ENCODE measurements at places on chromosomes 13 and 19.

GRCh38 chr19:489418-490196, 6.7 kb upstream of the MADCAM1 start:
- no peak for DNase-seq

GRCh38 chr13:27168086-27168485, 3.5 kb downstream of the USP12 start:
- DNase-seq = no peak

GRCh38 chr19:40421993-40422747, 3.6 kb downstream of the SERTAD1 start:
- DNase-seq = no peak

GRCh38 chr19:49585023-49585422, 3.9 kb downstream of the PRRG2 start:
- no peak for DNase-seq

- no peak for DNase-seq
Observed at GRCh38 chr13:29483211-29483610, 112.3 kb downstream of the SLC7A1 start.

- DNase-seq = no peak
Observed at GRCh38 chr13:110314516-110315245, 7.6 kb downstream of the COL4A2 start.

Measured in NCI-H524 treated with DMSO at 0.1 percent for 48 hours (cell line).